Lung (tissue), 17 donors: ENCODE measurements at places on chromosomes 7 and 10. TPM values are rescaled to one million over a fixed set of nuclear protein-coding genes. Genes with fewer than 3 reads are reported as not detected.

- no peak for DNase-seq
- H3K4me1 ChIP-seq, result no peaks in the 10 kb centered on the region
- no peak overlapping the region for H3K27ac ChIP-seq
- H3K36me3 ChIP-seq, result no peaks in the 10 kb centered on the region
Observed at GRCh38 chr7:133015888-133016287, 66.0 kb downstream of the CHCHD3 start.

GFRA1 gene
- 30.4 TPM for total RNA-seq

- no peak for DNase-seq
- no peak overlapping the region for H3K4me3 ChIP-seq
- no peak overlapping the region for H3K27ac ChIP-seq
- H3K27me3 ChIP-seq, result peaks cover 31% of the 10 kb centered on the region
Observed at GRCh38 chr10:127738512-127739424, 1.8 kb downstream of the FOXI2 start.

DNA sequence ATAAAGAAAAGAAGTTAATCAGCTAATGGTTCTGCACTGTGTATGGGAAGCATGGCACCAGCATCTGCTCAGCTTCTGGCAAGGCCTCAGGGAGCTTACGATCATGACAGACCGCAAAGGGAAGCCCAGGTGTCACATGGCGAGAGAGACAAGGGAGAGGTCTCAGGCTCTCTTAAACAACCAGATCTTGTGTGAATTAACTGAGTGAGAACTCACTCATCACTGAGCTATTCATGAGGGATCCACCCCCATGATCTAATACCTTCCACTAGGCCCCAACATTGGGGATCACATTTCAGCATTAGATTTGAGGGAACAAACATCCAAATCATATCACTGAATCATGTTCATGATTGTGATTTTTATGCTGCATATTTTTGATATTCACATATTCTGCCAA, 5.8 kb downstream of the USP54 start:
- no peak overlapping the region for H3K27ac ChIP-seq
- peaks cover 3% of the 10 kb centered on the region for H3K4me1 ChIP-seq
- no peaks in the 10 kb centered on the region for H3K36me3 ChIP-seq
- H3K27me3 ChIP-seq, result no peaks in the 10 kb centered on the region

DNA sequence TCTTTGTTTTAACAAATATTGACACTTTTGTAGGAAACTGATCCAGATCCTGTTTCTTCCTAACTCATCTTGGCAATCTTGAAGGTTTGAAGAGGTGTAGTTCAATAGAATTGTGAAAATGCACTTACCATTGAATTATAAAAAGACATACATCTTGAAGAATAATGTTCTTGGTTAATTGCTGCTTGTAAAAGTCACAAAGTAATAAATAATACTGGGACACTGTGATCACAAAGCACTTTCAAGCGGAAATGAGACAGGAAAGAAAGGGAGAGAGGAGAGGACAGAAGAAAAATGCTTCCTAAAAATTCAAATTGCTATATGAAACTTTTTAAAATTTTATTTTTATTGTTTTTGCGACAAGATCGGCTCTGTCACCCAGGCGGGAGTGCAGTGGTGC, 15.2 kb upstream of the NFE2L3 start:
- DNase-seq, result no peak
- H3K4me3 ChIP-seq, result no peak overlapping the region

- no peak for DNase-seq
- no peak overlapping the region for H3K4me3 ChIP-seq
- no peak overlapping the region for H3K27ac ChIP-seq
- no peaks in the 10 kb centered on the region for H3K36me3 ChIP-seq
Observed at GRCh38 chr7:134366481-134366880, 49.8 kb upstream of the SLC35B4 start.
